Activated CD4-positive, alpha-beta T cell treated with anti-CD3 and anti-CD28 coated beads, Interleukin-2, amount 10 ng/mL, durations not matched to agents 24 days and 14 days (primary cell): ENCODE measurements at places on chromosomes 6 and 20.

- DNase-seq, result no peak
These were observed 65.6 kb upstream of the RREB1 start for GRCh38 chr6:7042056-7042653.

DNA sequence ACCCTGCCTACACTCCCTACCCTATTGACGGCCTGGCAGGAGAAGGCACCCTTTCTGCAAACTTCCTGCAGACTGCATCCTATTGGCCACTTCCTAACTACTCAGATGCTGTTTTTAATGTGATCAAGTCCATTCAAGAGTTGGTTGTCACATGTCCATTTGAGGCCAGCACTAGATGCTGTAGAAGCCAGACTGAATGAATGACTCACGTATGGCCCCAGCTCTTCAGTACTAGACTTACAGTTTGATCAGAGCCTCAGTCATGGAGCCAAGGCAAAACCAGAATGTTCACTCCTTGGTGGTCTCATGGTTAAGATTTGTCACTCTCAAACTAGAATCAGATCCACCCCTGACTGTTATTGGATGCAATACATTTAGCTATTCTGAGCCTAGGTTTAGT is 101.7 kb downstream of the OPRM1 start:
- no peak for DNase-seq

GRCh38 chr20:19419396-19419795 is 207.0 kb downstream of the SLC24A3 start:
- DNase-seq, result no peak

DNA sequence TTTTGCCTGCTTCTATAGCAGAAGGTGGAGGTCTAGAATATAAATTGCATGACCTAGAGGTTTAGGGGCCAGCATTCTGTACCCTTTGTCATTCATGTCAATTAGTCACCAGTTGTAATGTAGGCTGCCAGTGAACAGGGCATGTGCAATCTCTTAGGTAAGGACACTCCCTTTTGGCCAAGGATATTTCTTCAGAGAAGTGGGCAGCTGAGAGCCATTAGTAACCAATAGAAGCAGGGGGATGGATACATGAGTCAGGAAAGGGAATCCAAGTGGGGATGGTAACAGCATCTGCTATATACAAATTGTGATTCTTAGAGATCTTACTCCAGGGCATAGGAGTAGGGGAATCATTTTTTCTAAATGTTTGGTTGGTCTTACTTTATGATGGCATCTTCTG is 494.2 kb upstream of the JAG1 start:
- DNase-seq, result no peak

- DNase-seq, result no peak
These were observed 161.4 kb downstream of the CD109 start for GRCh38 chr6:73857341-73857890.

DNA sequence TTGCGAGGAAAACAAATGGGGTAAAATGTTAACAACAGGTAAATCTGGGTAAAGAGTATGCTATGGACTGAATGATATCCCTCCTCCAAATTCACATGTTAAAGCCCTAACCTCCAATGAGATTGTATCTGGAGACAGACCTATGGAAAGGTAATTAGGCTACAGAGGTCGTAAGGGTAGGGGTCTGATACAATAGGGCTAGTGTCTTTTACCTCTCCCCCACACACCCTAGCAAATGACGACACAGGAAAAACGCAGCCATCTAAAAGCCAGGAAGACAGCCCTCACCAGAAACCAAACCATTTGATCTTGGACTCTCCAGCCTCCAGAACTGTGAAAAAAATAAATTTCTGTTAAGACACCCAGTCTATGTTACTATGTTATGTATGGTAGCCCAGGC is 20.6 kb upstream of the FBXO9 start:
- DNase-seq, result no peak

DNA sequence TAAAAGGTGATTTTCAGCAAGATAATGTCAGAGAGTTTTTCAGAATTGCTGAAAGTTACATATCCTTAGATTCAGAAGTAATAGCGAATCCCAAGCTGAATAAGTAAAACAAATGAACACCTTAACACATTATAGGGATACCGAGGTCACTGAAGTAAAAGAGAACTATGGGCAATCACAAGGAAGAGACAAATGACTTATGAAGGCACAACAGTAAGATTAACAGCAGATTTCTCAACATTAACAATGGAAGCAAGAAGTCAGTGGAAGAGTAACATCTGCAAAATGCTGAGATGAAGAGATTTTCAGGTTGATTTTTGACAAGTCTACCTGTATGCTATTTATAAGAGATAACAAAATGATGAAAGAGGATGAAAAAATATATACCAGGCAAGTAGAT is 86.1 kb upstream of the EZR start:
- no peak for DNase-seq

GRCh38 chr6:47579040-47579439 is 101.5 kb downstream of the CD2AP start:
- no peak for DNase-seq

- no peak for DNase-seq
These were observed 125.2 kb downstream of the TSHZ2 start for GRCh38 chr20:53097371-53097770.

- peak; percentile 68 for DNase-seq
These were observed 13.9 kb downstream of the TNFAIP3 start for GRCh38 chr6:137880746-137881521.

DNA sequence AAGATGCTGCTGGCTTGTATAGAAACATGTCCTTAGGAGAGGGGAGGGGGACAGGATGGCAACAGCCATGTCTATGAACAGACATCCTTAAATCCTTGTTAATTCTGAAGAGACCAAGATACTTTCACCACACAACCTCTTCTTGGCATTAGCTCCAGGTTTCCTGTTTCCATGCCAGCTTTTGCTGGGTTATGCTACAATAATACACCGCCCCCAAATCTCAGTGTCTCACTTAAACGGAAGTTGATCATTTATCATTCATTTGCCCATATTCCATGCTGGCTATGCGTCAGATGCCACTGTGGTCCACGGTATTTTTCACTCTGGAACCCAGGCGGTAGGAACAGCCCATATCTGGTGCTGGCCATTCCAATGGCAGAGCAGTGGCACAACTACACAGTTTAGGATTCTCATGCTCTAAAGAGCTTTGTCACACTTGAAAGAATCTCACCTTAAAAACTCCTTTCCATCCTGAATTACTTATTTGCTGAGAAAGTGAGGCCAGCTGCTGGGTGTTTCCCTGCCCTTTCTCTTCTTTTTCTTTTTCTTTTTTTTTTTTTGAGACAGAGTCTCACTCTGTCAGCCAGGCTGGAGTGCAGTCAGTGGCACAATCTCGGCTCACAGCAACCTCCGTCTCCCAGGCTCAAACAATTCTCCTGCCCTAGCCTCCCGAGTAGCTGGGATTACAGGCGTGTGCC is 3.7 kb upstream of the RNASET2 start:
- DNase-seq, result peak; percentile 60

GRCh38 chr6:21219241-21219640 is 374.3 kb upstream of the SOX4 start:
- no peak for DNase-seq

GRCh38 chr20:50218987-50219435 is 28.4 kb downstream of the CEBPB start:
- no peak for DNase-seq

GRCh38 chr6:109029313-109029712 is 65.3 kb downstream of the SESN1 start:
- DNase-seq, result no peak

DNA sequence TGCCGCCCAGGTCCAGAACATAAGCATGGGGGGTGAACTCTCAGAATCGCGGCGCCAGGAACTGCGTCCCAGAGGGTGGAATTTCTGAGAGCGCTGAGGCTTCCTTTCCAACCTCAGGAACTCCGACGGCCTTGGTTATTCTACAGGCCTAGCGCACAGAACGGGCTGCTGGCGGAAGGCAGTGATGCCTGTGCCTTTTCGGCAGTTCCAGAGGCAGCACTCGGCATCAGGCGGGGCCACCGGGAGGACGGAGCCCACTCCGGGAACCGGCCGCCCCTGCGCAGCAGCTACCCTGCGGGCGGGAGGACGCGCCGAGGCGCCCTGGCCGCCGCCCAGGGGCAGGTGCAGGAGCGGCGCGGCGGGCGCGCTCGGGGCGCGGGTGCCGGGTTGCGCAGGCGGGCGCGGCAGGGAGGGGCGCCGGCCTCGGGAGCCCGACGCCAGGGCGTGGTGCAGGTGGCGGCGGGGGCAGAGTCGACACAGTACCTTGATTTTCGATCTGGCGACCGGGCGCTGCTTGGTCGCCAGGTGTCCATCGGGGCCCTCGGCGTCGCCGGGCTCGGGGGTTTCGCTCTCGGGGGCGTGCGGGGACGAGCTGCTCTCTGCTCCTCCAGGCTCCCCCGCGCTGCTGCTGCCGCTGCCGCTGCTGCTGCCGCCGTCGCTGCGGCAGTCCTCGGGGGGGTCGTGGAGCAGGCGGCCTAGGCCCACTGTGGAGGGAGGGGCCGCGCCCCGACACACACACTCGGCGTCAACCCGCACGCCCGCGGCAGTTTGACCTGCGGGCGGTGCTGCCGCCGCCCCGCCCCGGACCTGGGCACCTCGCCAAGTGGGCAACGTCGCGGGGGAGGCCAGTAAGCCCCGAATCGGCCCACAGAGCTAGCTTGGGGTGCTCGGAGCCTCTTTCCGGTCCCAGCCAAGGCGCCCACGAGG is 1.3 kb downstream of the OVOL2 start:
- peak; percentile 57 for DNase-seq

- no peak for DNase-seq
These were observed 96.1 kb upstream of the ARMC2 start for GRCh38 chr6:108751851-108752732.

DNA sequence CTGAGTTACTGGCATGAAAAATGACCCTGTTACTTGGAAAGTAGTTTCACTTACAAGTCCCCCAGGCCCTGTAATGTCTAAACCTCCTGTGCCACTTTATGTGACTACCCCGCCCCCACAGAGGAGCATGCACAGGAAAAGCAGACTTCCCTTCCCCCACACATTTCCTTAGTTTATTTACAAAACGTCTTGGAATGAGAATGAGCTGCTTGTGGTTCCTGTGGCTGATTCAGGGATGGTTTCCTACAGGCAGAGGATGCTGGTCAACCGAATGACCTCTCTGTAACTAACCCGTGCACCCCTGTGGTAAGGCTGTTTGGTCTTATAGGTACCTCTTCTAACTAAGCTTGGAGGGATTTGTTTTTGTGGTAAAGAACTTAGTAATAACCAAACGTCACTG is 28.5 kb downstream of the RSPO3 start:
- no peak for DNase-seq

GRCh38 chr6:138455746-138456400 is 43.4 kb downstream of the NHSL1 start:
- DNase-seq, result peak; percentile 77

DNA sequence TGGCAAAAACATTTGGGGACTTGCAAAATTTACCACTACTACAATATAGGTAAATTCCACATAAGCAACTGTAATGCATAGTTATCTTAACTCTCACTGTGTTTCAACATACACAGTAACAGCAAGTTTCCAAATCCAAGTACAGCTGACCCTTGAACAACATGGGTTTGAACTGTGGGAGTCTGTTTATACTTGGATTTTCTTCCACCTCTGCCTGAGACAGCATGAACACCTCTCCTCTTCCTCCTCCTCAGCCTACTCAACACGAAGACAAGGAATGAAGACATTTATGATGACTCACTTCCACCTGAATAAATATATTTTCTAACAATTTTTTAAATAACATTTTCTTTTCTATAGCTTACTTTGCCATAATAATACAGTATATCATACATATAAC is 25.6 kb downstream of the MAN1A1 start:
- no peak for DNase-seq

DNA sequence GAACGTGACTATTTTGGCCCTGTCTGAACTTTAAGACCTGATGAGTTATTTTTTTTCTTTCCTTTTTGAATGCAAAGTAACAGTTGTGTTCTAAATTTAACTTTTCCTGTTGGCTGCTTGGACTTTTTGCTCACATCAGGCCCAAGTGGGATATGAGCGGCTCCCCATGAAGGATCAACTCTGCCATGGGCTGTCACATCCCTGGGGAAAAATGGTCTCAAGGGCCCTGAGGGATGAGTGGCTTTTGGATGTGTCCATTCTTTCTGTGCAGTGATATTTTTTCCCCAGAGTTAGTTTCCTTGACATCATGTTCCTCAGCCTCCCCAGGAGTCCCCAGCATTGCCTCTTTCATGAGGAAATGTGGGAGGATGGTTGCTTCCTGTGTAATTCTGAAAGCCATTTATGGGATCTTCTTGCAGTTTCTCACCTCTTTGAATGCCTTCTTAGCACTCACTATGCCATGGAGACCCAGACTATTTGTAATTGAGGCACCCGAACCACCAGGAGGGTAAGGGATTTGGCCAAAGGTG is 92.5 kb downstream of the SLC24A3 start:
- DNase-seq, result no peak

GRCh38 chr20:60206259-60206658 is 248.0 kb downstream of the CDH26 start:
- DNase-seq, result no peak

DNA sequence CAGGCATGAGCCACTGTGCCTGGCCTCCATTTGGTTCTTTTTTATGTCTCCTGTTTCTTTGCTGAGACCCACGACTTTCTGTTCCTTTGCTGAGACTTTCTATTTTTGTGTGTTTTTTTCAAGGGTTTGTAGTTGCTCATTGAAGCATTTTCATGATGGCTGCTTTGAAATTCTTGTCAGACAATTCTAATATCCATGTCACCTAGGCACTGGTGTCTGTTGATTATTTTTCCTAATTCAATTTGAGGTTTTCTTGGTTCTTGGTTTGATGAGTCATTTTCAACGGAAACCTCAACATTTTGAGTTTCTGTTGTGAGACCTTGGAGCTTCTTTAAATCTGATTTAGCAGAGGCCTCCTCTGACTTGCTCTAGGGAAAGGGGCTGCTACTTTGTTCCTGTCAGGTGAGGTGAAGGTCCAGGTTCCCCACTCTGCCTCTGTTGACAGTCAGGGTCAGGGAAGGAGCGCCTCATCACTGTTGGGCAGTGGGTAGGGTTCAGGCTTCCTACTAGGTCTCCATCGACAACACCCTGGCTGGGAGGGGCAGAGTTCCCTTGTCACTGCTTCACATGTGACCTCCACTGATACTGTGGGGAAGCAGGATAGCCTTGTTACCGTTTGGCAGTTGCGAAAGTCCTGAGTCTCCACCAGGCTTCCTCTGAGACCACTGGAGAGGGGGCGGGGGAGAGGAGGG is 67.2 kb upstream of the RNF24 start:
- peak; percentile 90 for DNase-seq

DNA sequence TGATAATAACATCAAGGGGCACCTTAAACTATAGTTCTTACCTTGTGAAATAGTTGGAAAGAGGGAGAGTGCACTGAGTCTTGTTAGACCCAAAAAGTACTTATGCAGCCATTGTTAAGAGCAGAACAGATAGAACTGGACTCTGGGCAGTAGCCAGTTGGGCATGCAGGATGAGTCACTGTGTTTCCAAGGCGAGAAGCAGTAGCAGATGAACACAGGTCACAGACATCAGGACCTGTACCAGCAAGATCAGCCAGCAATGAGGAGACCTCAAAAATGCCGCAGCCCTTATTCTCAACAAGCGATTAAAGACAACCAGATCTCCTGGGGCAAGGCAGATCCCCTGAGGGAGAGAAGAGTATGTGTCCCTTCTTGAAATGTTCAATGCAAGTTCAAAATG is 79.0 kb downstream of the SAMD3 start:
- DNase-seq, result peak; percentile 49

GRCh38 chr6:105753207-105753606 is 332.9 kb upstream of the PRDM1 start:
- DNase-seq, result peak; percentile 53

GRCh38 chr20:47663354-47664067 is 121.8 kb downstream of the SULF2 start:
- DNase-seq, result peak; percentile 93
